ENCODE measurements at places on chromosomes 6 and 20.

- no peak for DNase-seq
These were observed 36.5 kb downstream of the ENPP1 start for GRCh38 chr6:131844243-131844841.

GRCh38 chr6:70753870-70754380 is 86.2 kb downstream of the SMAP1 start:
- no peak for DNase-seq

DNA sequence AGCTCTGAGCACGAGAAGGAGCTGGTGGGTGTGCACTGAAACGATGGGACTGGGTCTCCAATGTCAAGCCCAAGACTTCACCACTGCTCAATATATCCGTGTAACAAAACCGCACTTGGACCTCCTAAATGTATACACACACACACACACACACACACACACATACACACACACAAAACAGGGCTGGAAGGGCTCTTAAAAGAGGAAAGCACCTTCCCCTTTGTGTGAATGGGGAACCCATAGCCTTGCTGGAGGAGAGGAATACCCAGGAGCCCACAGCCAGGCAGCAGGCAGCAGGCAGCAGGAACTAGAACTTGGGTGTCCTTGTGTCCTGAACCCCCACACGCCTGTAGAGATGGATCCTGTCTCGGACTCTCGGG is 29.8 kb downstream of the TGM2 start:
- no peak for DNase-seq

DNA sequence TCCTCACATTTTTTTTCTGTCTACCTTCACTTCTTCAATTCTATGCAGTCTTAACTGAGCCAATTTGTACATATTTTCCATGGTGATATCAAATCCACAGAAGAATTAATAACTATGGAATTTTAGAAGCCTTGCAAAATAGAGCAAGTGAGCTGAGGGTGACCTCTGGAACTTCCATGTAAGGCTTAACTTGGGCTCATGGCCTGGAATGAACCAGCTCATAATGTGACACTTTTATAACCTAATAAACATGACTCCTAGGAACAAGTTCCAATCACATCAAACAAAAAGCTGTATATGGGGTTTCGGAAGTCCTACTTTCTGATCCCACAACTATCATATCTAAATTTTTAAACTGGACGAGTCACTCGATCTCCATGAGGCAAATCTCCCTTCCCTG is 232.4 kb downstream of the FOXA2 start:
- no peak for DNase-seq

DNA sequence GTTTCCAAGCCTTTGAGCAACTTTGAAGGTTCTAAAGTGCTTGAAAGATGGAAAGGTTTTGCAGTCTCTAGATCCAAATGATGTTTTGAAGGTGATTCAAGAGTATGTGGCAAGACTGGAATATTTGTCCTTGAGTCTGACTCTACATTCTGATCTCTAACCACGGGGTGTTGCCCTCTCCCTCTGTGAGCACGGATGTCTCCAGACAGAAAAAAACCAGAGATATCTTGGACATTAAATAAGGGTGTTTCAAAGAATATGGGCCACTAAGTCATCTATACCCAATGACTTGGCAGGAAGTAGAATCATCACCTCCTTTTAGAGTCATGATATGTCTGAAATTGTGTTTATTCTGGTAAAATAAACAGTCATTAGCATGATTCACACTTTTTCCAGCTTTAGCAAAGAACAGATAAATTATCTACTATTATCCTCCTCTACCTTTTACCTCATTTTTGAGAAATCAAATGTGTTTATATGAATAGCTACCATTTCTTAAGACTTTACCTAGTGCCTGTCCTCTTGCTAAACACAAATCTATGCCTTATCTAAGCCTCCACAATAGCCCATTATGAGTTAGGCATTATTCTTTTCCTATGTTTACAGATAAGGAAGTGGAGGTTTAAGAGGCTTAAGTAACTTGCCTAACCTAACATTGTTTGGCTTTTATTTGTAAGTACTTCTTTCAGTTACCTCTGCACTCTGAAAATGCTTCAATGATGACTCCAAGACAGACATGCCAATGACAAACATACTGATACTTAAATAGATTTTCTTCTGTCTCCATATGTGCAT is 384.4 kb downstream of the BMP2 start:
- DNase-seq = no peak

GRCh38 chr6:13811627-13812358 is 2.6 kb downstream of the MCUR1 start:
- DNase-seq = no peak

DNA sequence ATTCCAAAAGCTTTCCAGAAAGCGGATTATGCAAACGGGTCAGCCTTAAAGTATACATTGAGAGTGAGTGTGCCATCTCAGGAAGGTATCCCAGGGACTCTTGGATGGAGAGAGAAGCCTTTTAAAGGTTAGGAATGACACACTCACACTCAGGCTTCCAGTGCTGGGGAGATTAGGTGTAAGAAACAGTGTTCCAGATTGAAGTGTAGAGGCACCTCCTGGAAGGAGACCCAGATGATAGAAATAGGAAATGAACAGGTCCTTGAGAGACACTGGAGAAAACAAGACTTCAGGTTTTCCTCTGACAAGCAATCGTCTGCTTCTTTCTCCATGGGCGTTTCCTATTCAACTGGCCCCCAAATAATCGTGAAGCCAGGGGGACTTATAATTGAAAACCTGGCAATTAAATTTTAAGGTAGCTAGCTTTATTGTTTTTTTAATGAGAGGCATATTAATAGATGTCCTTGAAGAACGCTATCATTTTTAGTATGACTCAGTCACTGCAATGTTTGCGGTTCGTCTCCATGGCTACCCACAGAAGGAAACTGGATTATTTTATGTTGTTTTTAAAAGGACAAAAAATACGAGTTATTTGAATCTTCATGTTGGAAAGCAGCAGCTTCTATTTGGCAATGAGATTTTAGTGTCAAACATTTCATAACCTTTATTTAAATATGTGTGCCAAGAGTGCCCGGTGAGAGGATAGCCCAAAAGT is 85.3 kb downstream of the TRMT6 start:
- no peak for DNase-seq

DNA sequence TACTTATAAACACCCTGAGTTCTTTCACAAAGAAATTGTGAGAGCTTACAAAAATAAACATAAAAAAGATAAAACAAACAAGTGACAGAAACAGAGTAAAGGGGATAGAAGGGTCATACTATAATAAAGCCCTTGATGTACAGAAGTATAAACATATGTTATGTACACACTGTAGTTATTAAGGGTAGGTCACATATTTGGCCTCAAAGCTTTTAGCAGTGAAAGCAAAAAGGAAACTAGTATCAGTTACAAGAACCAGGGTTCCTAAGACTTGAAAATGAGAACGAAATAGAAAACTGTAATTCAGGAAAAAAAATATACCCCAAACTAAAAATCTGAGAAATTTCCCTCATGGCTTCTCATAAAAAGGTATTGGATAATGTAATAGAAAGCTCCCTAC is 380.6 kb downstream of the HDGFL1 start:
- no peak for DNase-seq
